ENCODE measurements at places on chromosomes 4 and X.

- no peak for DNase-seq
These were observed 737.8 kb upstream of the FRG1 start for GRCh38 chr4:189202869-189203271.

DNA sequence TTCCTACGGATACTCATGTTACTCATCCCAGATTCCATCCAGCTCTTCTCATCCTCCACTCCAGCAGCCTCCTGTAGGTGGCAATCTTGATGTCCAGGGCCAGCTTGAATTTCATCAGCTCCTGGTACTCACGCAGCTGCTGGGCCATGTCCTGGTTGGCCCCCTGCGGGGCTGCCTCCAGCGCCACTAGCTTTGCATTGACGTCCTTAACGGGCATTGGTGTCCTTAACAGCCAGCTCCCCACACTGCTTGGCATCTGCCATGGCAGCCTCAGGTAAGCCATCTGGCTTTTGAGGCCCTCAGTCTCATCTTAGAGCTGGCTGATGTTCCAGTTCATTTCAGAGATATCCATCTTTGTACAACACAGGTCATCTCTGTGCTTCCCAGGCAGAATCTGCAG is 223.7 kb downstream of the FGF13 start:
- DNase-seq, result no peak

DNA sequence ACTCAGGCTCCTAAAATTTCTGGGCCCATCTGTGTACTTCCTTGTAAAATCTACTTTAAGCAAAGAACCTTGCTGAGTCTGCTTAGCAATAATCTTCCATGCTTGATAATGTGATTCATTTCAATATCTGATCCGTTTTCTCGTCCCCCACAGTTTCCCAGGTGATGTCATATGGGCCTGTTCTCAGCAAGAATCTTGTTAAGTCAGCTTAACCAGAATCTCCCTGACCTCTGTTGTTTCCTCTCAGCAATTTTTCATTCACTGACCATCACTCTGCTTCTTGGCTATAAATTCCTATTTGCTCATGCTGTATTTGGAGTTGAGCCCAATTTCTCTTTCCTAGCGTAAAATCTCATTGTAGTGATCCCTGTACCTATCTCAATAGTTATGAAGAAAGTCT is 13.9 kb downstream of the CSN2 start:
- DNase-seq, result no peak

- DNase-seq, result peak; percentile 61
These were observed 140.2 kb downstream of the STIM2 start for GRCh38 chr4:27000820-27001219.

DNA sequence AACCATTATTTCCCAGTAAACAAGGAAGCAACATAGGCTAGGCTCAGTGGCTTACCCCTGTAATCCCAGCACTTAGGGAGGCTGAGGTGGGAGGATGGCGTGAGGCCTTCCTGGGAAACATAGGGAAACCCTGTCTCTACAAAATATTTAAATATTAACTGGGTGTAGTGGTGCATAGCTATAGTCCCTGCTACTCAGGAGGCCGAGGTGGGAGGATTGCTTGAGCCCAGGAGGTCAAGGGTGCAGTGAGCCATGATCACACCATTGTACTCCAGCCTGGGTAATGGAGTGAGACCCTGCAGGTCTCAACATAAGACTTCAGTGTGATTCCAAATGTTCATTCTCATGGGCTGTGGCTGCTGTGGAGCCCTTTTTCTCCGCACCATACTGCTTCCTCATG is 34.9 kb downstream of the FHDC1 start:
- DNase-seq, result no peak

- DNase-seq, result no peak
These were observed 121.8 kb upstream of the FAM241A start for GRCh38 chr4:112023402-112023950.

DNA sequence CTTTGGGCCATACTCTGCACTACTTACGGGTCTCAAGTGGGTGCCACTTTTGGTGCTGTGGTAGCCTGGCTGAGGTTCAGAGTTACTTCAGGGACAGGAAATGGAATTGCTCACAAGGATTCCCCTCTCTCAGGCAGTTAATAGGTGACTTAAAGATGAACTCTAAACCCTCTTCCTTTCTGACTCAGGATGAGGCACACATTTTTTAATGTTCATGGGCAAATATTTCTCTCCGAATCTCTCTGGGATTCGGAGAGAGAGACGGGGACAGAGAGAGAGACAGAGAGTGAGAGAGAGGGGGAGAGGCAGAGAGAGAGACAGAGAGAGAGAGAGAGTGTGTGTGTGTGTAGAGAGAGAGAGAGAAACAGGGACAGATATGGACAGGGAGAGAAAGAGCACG is 79.8 kb downstream of the NYX start:
- no peak for DNase-seq

DNA sequence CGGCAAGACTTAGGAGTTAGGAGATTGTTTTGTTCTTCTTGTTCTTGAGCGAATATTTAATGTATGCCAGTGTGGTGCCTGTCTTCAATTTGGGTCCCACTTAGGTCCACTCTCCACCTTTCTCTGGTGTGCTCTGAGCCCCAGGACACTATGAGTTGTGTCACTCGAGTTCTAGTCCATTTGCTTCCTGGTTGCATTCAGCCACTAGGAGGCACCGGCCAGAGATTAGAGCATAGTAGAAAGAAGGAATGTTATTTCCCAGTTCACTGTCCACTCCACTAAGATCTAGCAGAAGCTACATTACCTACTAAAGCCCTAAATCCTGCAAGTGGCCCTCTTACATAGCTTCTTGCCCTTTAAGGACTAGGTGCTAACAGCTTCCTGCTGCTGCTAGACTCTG is 326.9 kb downstream of the NAF1 start:
- DNase-seq, result no peak

DNA sequence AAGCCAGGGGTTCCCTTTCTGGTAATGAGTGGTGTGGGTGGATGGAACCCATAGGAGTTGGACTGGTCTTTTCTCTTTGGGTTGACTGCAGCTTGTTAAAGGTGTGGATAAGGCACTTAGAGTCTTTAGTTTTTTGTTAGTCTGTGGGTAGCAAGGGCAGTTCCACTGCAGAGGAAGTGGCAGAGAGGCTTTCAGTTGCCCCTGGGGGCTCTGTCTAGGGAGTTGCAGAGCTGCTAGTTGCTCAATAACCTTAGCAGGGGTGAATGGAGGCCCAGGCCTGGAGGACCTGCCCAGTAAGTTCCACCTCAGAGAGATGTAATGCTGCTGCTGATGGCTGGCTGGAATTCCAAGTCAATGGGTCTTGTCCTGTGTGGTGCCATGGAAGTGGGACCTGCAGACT is 282.6 kb upstream of the NDST4 start:
- DNase-seq, result no peak

DNA sequence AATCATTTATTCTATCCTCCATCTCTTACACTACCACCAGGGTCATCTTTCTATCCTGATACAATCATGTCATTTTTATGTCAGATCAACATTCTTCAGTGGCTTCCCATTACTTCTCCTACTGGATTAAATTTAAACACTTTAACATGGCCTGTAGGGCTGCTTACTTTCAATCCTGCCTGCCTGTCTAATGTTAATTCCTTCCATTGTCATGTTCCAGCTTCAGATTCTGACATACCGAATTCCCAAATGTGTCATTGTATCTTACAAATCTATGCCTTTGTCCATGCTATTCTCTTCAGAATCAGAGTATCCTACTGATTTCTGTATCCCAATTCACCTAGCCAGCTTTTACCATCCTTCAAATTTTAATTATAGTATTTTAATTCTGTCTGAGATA is 49.9 kb upstream of the FHDC1 start:
- DNase-seq, result no peak

GRCh38 chrX:1496076-1496475 is 40.9 kb downstream of the P2RY8 start:
- no peak for DNase-seq

- peak; percentile 40 for DNase-seq
These were observed 188.0 kb downstream of the STIM2 start for GRCh38 chr4:27048429-27049238.

GRCh38 chr4:133149932-133150471 is 908 bp downstream of the PCDH10 start:
- no peak for DNase-seq

DNA sequence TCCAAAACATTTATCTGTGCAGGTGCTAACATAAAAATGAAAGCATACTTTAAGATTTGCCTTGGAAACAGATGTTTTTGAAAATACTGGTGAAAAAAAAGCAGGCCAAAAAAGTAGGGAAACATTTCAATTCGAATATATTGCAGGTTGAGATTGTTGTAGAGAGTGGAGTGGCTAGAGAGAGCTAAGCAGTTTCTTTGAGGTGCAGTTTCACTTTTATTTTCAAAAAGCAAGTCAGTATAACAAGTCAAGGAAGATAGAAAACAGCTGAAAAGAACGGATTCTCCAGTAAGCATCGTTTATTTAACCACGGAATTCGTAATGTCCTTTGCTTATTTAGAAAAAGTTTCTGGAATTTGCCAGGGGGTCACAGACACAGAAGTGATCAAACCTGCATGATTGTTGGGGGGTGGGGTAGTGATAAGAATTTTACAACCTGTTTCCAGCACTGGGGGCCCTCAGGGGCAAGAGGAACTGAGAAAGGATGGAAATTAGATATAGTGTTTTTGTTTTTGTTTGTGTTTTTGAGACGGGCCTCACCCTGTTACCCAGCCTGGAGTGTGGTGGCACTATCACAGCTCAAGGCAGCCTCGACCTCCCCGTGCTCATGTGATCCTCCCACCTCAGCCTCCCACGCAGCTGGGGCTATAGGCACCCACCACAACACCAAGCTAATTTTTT is 175.0 kb downstream of the TENM3 start:
- DNase-seq, result no peak

- no peak for DNase-seq
These were observed 136.2 kb downstream of the SMIM20 start for GRCh38 chr4:26050212-26050643.

DNA sequence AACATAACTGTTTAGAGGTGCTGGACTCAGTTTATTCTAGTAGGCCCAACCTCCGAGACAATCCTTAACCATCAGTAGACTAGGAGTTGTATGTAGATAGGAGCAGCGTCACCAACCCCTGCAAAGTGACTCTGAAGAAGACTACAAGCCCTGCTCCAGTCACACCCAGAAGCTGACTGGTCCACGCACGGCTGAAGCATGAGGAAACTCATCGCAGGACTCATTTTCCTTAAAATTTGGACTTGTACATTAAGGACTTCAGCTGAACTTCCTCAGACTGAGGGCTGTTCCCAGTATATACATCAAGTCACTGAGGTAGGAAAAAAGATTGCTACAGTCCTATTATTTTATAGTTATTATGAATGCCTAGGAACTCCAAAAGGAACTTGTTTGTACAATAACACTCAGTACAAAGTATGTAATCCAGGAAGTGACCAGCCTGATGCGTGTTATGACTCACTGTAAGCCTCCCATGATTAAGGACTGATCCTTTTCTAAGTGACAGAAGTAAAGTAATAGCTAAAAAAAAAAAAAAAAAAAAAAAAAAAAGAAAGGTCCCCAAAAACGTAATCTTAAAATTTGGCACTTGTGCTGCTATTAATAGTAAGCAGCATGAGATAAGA is 41.6 kb upstream of the UGT2B7 start:
- DNase-seq, result no peak

DNA sequence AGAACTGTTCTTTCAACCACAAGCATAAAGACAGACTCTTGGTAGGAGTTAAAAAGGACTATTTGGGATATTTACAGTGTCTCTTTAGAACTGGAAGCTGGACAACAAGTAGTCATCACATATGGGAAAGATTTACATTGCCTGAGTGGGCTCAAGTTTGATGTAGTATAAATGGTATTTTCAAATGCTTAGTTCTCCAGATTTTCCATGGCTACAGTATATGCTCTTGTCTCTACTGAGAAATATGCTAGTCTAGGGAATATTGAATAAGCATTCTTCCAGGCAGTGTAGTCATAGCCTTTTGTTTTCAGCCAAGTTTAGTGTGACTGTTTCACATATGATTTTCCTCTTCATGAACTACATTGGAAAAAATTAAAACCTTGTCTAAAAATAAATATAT is 315.6 kb downstream of the ARHGAP24 start:
- no peak for DNase-seq

GRCh38 chrX:29044423-29045184 is 457.4 kb downstream of the IL1RAPL1 start:
- DNase-seq, result no peak

DNA sequence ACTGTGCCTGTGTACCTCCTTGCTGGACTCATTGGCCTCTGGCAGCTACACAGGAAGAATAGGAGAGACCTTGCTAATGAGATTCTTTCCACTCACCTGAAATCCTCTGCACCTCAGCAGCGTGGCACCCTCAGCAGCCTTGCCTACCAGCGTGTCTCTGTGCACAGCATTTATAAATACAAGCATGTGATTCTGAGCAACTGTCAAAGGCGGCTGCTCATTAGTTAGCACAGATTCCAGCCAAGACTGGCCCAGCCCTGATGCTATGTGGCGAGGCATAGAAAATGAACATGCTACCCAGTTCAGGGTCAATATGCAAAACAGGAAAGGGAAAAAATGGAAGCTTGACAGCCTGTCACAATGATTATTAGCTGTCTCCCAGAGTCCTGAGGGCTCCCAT is 298.0 kb downstream of the C4orf33 start:
- DNase-seq, result no peak

- DNase-seq, result no peak
These were observed 41.5 kb downstream of the SHROOM3 start for GRCh38 chr4:76476571-76476970.

- no peak for DNase-seq
These were observed 33.7 kb downstream of the SRPX2 start for GRCh38 chrX:100677611-100678181.

DNA sequence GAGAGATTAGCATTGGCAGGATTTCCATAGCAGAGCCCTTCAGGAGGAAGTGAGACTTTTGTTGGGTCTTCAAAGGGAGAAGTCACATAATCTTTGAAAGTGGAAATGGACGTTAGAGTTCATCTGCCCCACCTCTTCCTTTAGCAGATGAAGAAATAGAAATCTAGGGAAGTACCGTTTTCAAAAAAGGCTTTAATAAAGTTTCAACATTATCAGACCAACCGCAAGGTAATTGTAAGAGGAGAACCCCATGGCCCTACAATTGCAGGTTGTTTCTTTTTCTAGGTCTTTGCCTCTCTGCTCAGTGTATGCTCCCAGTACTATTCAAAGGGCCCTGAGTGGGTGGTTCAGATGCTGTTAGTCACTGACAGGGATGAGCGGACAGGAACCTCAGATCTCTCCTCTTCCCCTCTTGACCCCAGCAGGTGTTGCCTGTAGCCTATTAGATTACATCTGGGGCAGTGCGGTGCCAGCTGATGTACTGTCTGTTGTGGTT is 48.6 kb upstream of the AP1S2 start:
- peak; percentile 76 for DNase-seq

- no peak for DNase-seq
These were observed 311.3 kb downstream of the PCDH19 start for GRCh38 chrX:100098660-100099375.

GRCh38 chr4:125838924-125839323 is 524.2 kb downstream of the FAT4 start:
- DNase-seq, result no peak

GRCh38 chr4:99378876-99379275 is 26.3 kb upstream of the ADH1C start:
- DNase-seq, result no peak
